ENCODE measurements at places on chromosomes 6 and 20.

- no peak for DNase-seq
Measured at GRCh38 chr6:111674413-111674812, 68.7 kb upstream of the TRAF3IP2 start.

- no peak for DNase-seq
Measured at GRCh38 chr6:154092326-154092962, 53.4 kb downstream of the OPRM1 start.

- no peak for DNase-seq
Measured at GRCh38 chr6:138727182-138727581, 46.4 kb upstream of the CCDC28A start.

DNA sequence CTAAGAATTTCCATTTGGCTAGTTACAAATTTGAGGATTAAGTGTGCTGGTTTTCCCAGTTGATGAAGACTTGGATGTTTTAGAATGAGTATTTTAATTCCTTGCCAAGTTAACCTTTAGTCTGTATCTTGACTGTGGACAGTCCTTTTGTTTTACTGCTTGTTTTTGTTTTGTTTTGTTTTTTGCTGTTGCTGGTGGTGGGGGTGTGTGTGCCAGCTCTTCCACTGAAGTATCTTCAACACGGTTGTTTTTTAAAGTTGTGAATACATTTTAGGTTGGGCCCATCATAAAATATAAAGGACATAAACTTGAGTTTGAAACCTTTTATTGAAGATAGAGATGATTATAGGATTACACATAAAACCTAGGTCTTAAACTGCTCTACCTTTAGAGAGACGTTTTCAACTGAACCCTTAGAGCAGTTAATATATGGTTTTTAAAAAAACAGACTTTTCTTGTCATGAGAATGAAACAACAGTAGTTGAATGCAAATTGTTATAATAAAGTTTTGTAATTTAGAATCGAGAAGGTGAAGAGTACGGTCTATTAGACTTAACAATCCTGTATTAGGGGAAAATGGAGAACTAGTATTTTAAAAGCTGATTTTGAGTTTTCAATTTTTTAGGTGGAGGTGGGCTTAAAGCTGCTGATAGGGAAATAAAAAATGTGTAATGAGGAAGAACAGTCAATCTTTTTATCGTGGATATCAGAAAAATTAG, 4.0 kb downstream of the QKI start:
- DNase-seq, result no peak

GRCh38 chr6:117890172-117890571, 16.9 kb upstream of the SLC35F1 start:
- no peak for DNase-seq

GRCh38 chr6:146785001-146785585, 186.3 kb downstream of the ADGB start:
- DNase-seq, result no peak
